ENCODE measurements at places on chromosomes 7 and 10.

DNA sequence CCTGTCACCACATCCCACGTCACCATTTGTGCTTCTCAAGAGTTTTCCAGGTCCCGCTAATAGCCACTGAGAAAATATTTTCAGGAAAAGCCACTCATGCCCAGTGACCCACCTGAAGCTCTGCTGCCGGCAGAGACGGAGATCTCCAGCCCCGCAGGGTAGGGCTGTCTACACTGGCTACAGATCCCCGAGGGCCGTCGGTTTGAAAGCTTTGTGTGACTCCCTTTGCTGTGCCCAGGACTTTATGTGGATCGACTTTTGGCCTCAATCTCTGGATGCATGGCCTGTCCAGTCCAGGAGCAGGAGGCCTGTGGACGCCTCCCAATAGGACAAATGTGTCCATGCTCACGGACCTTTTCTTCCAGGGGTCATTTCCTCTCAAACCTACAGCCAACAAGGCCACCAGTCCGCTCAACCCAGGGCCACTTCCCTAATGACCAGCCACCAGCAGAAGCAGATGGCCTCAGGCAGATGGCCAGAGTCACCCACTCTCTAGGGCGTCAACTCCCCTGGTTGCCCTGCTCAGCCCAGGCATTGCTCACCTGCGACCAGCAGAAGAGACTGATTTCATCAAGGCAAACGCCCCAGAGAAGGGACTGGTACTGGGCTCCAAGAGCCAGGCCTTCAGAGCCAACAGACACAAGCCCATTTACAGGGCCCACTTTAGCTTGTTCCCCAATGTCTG, 76.4 kb downstream of the OAT start:
- DNase-seq: no peak

GRCh38 chr10:33001908-33002492, 44.0 kb upstream of the ITGB1 start:
- no peak for DNase-seq

DNA sequence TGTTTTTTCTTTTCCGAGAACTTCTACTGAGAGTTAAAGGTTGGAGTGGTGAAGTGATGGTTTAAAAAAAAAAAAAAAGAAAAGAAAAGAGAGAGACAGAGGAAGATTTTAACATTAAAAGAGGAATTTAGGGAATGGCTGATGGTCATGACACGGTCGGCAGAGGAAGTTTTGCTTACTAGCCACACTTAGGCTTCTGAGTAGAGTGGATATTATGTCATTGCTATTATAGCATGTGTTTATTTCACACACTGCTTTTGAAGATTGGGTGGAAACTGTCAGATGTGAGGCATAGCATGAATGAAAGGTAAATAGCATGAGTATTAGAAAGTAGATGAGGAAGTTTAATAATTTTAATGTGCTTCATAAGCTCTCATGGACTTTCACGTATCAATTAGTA, 2.5 kb downstream of the KAT6B start:
- no peak for DNase-seq

DNA sequence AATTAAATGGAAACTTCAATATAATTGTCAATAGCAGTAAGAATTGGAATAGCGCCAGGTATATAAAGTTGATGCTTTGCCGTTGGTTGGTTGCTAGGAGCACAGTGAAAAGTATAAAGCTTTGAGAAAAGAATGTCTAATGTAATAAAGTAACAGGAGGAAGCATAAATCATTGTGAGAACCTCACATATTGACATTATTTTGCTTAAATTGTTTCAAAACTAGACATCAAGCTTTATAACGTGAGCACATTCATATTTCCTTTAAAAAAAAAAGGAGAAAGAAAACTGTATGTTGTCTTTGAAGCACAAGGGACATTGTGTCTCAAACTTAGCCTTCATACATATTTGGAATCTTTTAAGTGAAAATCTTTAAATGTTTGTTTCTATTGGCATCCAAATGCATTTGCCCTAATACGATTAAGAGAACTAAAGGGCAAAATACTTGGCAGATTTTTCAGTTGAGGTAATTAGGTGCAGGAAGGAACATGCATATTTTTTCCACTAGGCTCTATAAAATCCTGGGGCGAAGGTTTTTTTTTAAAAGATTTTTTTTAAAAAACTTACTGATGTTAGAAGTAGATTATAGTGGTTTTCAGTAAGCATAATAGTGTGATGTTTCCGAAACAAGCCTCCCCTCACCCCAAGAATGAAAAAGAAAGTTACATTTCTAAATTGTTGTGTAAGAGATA, 92.4 kb downstream of the ARID5B start:
- no peak for DNase-seq

- no peak for DNase-seq
These were observed 1.4 kb downstream of the CPA1 start for GRCh38 chr7:130381468-130382312.

DNA sequence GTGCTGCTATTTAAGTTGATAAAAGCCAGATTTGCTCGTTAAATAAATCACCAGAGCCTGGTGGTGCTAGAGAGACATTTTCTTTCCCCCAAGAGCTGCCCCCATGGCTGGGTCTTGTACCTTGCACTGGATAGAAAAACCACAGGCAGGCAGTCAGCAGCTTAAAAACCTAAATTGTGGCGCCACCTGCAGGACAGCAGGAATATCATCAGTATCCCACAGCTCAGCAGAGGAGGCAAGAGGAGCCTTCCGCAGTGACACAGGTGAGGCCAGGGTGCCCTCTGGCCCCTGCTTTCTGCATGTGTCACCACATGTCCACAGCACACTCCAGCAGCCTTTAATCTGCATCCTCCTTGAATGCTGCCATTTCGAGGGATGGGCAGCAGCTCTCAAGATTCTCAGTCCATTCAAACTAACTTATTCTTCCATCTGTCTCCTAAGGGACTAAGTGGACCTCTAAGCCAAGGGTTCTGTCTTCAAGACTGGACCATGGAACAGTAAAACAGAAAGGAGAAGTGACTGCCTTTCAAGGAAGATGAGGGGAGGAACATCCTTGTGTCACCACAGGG, 4.5 kb upstream of the PLXNA4 start:
- no peak for DNase-seq

DNA sequence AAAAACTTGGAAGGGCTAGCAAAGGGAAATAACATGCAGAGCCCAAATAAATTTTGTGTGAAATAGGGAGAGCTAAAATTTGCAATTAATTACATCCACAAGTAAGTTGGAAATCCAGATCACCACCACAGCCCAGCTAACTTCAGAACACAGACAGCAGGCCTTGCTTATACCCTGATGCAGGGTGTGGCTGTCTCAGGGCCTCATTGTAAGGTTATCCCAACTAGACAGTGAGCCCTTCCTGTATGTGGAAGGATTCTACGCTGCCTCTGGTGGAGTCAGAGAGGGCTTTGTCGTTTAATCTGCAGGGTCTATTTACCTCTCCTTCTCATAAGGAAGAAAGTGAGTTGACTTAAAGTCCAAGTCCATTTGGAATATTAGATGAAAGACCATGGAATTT, 181.0 kb upstream of the TCF7L2 start:
- no peak for DNase-seq

GRCh38 chr10:7872041-7872442, 53.7 kb downstream of the TAF3 start:
- no peak for DNase-seq

- no peak for DNase-seq
These were observed 76.9 kb downstream of the UBE2H start for GRCh38 chr7:129875745-129876411.

DNA sequence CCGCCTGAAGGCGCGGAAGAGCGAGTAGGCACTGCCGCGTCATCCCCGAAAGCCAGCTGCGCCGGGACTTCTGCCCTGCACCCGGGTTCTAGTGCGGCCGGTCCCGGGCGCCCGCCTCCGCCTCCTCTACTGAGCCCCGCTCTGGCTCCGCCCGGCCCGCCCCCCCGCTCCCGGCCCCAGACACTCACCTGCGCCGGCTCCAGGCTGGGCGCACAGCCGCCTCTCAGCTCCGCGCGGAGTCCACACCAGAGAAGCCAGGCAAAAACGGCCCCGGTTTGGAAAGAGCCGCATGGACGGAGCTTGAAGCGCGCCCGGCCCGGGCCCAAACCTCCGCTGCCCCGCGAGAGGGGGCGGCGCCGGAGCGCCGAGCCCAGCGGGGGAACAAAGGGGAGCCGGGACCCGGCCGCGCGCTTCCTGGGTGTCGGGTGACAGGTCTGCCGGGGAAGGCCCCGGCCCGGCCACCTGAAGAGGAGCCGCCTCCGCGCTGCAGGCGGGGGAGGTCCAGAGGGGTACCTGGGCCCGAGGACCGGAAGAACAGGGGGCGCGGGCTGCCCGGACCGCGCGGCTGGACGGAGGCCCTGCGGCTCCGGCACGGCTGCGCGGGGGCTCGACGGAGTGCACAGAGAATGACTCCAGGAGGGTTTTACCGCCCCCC, 168.2 kb downstream of the NRF1 start:
- no peak for DNase-seq
